Frontal cortex (tissue), 4 donors: ENCODE measurements at places on chromosomes 16 and 17. TPM values are rescaled to one million over a fixed set of nuclear protein-coding genes. Genes with fewer than 3 reads are reported as not detected.

The PDIA2 gene
- total RNA-seq = 11.4 TPM

The OR1A1 gene
- total RNA-seq = not detected

The TBC1D3E gene
- 0.41 TPM for total RNA-seq

The CRYM gene
- total RNA-seq = 87.2 TPM

The PDILT gene
- total RNA-seq = not detected

The GDPD3 gene
- total RNA-seq = 1.2 TPM

The RNF157 gene
- total RNA-seq = 18.3 TPM

The MYO15A gene
- total RNA-seq = 2.4 TPM

The SLC6A2 gene
- under 0.01 TPM for total RNA-seq

The CLEC3A gene
- under 0.01 TPM for total RNA-seq

The SLC12A3 gene
- not detected for total RNA-seq

The KDM6B gene
- total RNA-seq = 15.1 TPM

The LGALS9 gene
- total RNA-seq = 0.41 TPM

- no peak for DNase-seq
These were observed 32.5 kb downstream of the MEAK7 start for GRCh38 chr16:84471966-84472365.

DNA sequence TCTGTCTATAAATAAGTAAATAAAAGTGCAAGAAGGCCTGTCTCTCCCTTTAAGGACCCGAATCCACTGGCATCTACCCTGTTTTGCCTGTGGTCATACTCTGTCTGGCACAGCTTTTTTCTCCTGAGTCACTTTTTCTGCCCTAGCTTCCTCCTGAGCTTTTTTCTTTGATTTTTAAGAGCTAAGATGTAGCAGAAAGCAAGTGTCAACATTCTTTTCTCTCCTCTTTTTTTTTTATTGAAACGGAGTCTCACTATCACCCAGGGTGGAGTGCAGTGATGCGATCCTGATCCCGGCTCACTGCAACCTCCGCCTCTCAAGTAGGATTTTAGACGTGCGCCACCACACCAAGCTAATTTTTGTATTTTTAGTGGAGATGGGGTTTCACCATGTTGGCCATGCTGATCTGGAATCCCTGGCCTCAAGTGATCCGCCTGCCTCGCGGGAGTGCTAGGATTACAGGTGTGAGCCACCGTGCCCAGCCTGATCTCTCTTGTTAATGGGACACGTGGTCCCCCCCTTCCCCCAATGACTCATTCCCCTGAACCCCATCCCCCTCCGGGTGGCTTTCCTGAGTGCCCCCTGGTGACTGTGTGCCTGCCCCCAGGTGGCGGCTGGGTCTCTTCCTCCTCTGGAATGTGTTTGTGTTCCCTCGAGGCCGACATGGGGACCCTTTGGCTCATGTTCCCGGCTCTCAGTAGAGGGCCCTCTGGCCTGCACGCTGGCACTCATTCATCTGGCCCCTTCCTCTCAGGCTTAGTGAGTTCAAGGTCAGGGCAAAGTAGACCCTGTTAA is 14.2 kb downstream of the C16orf90 start:
- no peak for DNase-seq

DNA sequence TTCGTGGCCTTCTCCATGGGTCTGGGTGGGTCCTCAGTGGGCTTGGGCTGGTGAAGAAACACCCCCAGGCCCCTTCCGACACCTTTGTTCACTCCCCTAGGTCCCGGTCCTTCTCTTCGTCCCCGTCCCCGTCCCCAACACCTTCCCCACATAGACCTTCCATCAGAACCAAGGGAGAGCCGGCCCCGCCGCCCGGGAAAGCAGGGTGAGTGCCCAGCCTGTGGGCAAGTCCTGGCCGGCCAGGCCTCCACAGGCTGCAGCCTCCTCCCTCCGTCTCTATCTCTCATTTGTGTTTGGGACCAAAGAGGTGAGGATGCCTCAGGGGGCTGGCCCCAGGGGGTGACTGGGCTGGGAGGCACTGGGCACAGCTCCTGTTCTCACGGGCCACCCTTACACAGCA is 14.5 kb upstream of the IL17C start:
- DNase-seq = no peak

GRCh38 chr17:58184308-58184985 is 8.1 kb upstream of the EPX start:
- DNase-seq = no peak

- DNase-seq = no peak
These were observed 28.2 kb upstream of the ZC3H18 start for GRCh38 chr16:88541831-88542616.

GRCh38 chr16:50265260-50265659 is 1.1 kb upstream of the ADCY7 start:
- no peak for DNase-seq

- DNase-seq = no peak
These were observed 9.6 kb downstream of the NME3 start for GRCh38 chr16:1761751-1762150.

DNA sequence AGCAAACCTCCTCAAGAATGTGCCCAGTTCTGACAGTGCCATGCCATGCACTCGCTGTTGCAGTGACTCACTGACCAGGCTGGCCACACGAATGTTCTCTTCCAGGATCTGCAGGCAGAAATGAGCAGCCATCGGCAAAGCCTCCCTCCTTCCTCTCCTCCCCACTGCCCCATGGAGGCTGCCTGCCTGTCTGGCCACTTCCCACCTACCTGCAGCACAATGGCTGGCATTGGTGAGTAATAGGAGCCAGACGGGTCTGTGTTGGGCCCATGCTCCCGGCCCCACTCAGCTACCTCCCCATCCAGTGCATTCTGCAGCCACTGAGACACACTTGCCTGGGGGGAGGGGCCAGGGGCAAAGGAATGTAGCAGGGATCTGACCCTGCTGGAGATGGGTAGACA is 2.8 kb upstream of the MATCAP1 start:
- DNase-seq = no peak

DNA sequence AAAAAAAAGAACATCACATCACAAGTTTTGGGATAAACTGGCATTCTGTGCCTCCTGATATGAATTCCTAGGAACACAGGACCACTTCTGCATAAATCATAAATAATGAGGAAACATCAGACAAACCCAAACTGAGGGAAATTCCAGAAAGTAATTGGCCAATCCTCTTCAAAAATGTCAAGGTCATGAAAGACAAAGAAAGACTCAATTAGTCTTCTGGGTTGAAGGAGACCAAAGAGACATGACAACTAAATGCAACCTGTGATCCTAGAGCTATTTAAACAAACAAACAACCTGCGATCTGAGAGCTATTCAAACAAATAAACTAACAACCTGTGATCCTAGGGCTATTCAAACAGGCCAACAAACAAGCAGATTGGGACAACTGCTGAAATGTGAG is 144.3 kb downstream of the VPS53 start:
- DNase-seq = no peak

GRCh38 chr17:75917141-75917916 is 12.6 kb upstream of the MRPL38 start:
- no peak for DNase-seq

- DNase-seq = no peak
These were observed 4.0 kb downstream of the NHERF1 start for GRCh38 chr17:74752415-74752814.

GRCh38 chr16:10180042-10180770 is 2.0 kb downstream of the GRIN2A start:
- peak; percentile 36 for DNase-seq

DNA sequence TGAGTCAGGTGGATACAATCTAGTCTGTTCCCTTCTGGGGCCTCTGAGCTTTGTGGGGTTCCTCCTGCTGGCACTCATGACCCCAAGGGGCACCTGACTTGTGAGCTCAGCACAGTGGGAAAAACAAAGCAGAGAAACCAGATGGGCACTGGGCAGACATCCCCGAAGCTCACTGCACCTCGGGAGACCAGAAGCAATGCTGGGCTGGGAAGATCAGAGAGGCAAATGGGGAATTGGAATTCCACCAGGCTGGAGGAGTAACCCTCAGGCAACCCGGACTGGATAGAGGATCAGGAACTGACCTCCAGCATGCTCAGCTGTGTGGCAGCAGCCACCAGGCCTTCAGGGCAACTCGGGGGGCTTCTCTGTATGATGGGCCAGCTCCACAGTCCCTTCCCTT is 50.3 kb downstream of the ABCC12 start:
- no peak for DNase-seq

DNA sequence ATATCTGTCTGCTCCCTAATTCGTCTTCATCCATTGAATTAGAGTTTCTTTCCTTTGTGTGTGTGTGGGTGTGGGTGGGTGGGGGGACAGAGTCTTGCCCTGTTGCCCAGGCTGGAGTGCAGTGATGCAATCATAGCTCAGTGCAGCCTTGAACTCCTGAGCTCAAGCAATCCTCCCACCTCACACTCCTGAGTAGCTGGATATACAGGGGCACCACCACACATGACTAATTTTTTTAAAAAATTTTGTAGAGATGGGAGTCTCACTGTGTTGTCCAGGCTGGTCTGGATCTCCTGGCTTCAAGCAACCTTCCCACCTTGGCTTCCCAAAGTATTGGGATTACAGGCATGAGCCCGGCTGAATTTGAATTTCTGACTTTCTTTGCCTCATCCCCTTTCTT is 34.5 kb upstream of the MED13 start:
- DNase-seq = no peak

DNA sequence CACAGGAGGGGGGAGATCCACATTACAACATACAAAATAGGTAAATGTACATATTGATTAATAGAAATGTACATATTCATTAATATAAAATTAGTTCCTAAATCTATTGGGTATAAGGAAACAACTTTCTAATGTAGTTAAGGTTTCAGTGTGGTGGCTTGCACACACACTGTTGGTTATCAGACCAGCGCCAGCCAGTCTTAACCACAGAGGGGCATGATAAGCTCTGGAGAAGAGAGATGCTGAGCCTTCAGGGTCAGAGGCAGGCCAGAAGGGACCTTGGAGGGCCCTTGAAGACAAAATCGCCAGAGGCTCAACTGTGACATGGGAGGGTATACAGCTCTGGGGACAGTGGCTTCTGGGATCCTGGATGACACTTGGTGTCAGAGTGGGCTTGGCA is 10.9 kb upstream of the ZFP90 start:
- no peak for DNase-seq

- DNase-seq = no peak
These were observed 32.6 kb downstream of the MED13 start for GRCh38 chr17:62032480-62032879.

DNA sequence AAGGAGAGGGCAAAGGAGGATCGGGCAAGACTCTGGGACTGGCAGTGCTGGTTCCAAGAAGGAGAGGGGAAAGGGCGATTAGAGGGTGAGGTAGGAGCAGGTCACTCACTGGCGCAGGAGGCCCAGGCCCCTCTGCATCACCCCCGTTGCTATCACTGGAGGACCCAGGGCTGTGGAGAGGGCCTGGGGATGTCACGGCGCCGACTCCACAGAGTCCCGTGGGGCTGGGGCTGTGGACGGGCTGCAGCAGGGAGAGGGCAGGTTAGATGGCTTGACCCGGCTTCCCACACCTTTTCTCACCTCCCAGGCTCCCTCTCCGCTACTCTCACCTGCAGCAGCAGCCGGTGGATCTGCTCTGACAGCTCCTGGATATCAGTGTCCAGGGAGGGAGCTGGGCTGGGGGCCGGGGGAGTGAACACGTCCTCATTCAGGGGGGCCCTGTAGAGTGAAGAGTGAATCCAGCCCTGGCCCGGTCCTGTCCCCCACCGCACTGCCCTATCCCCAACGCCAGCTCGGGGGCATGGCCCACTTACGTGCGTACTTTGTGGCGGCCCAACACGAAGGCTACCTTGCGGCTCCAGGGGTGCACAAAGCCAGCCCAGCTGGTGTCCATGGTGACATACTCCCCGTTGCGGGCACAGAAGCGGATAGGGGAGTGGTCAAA is 4.9 kb downstream of the PER1 start:
- DNase-seq = no peak

GRCh38 chr16:17852977-17853702 is 382.4 kb upstream of the XYLT1 start:
- no peak for DNase-seq

DNA sequence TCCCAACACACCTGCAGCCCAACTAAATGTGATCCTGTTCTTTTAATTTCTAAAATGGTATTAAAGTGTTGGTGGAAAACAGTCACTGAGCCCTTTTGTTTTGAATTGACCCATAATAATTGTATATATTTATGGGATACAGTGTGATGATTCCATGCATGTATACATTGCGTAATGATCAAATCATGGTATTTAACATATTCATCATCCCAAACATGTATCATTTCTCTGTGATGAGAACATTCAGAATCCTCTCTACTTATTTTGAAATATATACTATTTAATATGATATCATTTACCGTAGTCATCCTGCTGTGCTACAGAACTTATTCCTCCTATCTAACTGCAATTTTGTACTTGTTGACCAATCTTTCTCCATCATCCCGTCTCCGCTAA is 14.0 kb upstream of the MYH10 start:
- DNase-seq = no peak

DNA sequence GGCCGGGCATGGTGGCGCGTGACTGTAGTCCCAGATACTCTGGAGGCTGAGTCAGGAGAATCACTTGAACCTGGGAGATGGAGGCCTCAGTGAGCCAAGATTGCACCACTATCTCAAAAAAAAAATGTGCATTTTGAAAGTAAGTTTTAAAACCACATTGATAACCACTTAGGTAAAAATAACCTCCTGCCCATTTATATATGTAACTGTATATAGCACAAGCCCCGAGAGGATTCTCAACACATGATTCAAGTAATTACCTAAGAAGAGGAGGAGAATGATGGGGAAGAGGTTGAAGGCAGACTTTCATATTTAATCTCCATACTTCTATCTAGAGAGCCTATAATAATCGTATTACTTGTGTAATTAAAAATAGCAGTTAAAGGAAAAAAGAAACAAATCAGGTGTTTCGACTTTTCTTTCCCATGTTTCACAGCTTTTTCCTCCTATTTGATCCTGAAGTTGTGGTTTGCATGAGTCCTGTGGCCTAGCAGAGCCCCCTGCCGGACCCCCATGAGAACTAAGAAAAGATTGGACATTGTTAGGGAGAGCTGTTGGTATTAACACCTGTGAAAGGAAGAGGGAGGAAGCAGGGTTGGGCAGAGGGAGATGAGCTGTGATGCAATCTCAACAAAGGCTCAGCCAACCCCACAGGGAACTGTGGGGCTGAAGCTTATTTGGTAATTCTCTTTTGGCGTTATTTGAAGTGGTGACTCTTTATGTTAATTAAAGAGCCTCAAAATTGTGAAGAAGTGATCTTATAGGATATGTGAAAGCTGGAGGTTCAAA is 22.1 kb downstream of the PMFBP1 start:
- DNase-seq = no peak

- DNase-seq = no peak
These were observed 12.3 kb upstream of the SLC38A8 start for GRCh38 chr16:84054916-84055315.

- no peak for DNase-seq
These were observed 2051.3 kb downstream of the TP53TG3F start for GRCh38 chr16:35510701-35511100.

DNA sequence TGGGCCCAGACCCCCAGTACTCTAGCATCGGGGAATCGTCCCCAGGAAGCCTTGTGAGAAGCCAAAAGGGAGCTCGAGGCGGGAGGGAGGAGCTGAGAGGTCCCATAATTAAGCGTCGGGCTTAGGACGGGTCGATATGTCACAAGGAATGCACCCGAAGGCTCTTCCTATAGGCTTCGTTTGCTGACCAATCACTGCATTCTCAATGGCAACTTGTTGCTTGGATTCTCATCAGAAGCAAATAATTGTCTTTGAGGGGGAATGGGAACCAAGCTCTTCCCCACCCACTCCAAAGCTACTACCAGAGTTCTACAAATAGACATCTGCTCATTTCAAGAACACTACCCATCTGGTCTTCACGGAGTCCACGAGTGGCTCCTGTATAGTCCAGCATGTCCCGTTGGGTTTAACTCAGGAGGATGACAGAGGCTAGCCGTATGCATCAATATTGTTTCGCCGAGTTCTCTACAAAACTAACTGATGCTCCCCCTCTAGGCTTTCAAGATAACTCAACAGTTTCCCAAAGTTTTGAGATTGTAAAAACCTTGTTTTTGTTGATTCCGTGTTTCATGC is 628 bp upstream of the BLMH start:
- peak; percentile 30 for DNase-seq
